A549 treated with AZD2906 at 1 μM for 4 hours (cell line): ENCODE measurements at places on chromosomes 1 and 21. TPM values are rescaled to one million over a fixed set of nuclear protein-coding genes. Genes with fewer than 3 reads are reported as not detected.

The TLR5 gene
- total RNA-seq: 0.13 to 0.24 TPM (median 0.19 TPM) in 5 replicates

The RGS7 gene
- 0.02 to 0.03 TPM (median 0.02 TPM) in 3 of 5 replicates, not detected in the others for total RNA-seq

The PLA2G2C gene
- total RNA-seq: not detected in 5 replicates

The LCE3E gene
- 0.12 to 0.24 TPM (median 0.20 TPM) in 4 of 5 replicates, not detected in the other for total RNA-seq

The HCRTR1 gene
- 0.09 TPM in 1 of 5 replicates, not detected in the others for total RNA-seq
